RWPE1 (cell line): ENCODE measurements at places on chromosomes 6 and 20.

GRCh38 chr6:126041516-126041915 lies 55.2 kb downstream of the TRMT11 start:
- no peak for DNase-seq

GRCh38 chr6:11869672-11870340 lies 91.2 kb upstream of the ADTRP start:
- no peak for DNase-seq

DNA sequence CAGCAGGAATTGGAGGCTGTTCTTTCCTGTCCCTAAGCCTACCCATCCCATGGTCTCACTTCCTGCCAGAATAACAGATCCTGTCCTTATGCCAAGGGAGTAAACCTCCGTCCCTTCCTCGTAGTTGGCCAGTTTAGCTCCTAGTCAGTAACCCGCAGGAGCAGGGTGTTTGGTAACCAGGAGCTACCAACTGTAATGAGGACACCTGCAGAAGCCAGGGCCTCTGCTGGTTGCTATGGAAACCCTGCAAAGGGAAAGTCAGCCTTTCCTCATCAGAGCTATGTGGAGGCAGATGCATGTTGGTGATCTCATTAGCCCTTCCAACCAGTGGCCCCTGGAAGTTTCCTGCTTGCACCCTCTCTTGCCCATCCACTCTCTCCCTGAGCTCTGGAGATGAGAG lies 368.2 kb upstream of the SULF2 start:
- DNase-seq, result peak; percentile 40

DNA sequence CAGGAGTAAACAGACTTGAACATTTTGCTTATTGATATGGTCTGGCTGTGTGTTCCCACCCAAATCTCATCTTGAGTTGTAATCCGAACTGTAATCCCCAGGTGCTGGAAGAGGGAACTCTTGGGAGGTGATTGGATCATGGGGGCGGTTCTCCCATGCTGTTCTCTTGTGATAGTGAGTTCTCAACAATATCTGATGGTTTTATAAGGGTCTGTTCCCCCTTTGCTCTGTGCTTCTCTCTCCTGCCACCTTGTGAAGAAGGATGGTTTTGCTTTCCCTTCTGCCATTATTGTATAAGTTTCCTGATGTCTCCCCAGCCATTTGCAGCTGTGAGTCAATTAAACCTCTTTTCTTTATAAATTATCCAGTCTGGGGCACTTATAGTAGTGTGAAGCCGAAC lies 40.0 kb downstream of the MYLIP start:
- no peak for DNase-seq

GRCh38 chr6:98669371-98669770 lies 165.0 kb upstream of the POU3F2 start:
- DNase-seq, result no peak

DNA sequence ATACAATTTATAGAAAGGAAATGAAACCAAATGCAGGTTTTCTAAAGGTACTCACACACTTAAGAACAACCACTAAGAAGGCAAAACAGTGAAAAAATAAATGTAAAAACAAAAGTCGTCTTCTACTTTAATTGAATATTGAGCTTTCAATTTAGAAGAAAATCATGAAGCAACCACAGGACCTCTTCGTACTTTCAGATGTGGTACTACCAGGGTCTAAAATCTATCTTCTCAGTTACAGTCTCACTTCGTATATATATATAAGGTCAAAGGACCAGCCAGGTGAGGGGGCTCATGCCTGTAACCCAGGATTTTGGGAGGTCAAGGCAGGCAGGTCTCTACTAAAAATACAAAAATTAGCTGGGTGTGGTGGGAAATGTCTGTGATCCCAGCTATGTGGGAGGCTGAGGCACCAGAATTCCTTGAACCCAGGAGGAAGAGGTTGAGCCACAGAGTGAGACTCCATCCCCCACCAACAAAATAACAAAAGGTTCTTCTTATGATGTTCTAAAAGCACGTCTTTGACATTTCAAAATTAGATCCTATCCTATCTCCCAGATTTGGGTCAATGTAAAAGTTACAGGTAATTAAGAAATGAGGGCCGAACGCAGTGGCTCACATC lies 12.5 kb downstream of the ROMO1 start:
- DNase-seq, result no peak

DNA sequence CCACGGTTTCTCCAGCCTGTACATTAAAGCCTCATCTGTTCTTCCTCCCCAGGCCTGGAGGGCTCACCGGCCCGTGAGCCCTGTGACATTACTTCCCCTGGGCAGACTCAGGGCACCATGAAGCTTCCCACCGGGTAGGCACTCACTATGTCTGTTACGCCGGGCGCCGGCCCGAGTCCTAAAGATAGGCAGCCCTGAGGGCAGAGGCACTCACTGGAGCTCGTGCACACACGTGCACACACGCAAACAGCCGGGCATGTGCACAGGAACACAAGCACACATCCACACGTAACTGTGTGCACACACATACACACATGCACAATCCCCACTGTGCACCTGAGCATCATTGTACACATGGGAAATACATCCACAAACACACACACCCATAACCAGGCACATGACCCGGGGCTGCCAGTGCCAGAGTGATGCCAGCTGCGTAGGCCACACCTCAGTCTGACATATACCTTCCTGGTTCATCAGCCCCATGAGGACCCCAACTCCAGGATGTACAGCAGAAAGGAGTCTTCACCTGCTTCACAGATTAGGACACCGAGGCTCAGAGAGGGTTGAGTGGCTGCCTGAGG lies 83.7 kb downstream of the YTHDF1 start:
- DNase-seq, result no peak
